ENCODE measurements at places on chromosomes 16 and 17.
A peak's percentile ranks its signal among the peaks of the same experiment; 100 is the strongest.

DNA sequence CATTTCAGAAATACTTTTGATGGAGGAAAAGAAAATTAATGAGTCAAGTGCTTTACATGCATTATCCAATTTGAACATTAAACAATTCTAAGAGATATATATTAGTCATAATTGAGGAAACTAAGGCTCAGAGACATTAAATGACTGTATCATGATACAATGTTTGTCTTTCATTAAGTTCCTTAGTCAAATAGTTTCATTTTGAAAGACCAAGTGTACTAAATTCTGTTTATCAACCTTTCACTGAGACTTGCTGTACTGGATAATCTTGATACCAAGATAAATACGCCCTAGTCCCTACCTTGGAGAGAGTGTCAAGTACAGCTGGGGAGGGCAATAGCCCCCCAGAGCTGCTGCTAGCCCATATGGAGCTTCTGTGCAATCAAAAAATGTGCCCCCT, 24.2 kb downstream of the TOM1L2 start:
- no peak for DNase-seq
- H3K4me1 ChIP-seq: peaks cover 21% of the 10 kb centered on the region
- H3K27ac ChIP-seq: no peak overlapping the region
- H3K4me3 ChIP-seq: no peak overlapping the region
- no peaks in the 10 kb centered on the region for H3K36me3 ChIP-seq

DNA sequence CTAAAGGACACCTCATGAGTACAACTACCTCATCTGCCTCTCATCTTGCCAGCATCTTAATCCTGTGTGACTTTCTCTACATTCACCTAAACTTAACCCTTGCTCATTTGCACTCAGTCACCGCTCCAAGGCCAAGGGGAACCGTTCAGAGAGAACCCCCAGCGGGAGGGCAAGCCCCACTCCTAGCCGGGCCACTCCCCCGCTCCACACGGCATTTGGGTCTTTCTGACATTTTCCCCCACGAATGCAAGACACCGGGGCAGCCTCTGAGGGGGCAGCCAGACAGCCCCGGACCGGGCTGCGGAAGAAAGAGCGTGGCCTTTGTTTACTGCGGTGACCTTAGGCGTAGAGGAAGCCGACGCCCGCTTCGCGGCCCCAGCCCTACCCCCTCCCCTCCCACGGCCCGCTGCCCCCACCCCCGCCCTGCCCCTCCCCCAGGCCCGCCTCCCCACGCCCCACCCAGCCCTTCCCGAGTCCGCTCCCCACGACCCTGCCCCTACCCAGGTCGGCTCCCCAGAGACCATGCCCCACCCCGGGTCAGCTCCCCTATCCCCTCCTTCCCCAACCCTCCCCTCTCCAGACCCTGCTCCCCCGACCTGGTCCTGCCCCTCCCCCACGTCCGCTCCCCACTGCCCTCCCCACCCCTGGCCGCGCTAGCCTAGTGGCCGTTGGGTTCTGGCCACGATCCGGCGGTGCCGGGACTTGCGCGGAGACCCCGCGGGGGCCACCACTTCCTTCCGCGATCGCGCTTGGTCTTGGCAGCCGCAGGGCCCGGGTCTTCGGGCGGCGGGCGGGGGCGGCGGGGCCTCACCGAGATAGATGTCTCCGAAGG, 789 bp downstream of the CSNK1D start:
- peaks cover 50% of the 10 kb centered on the region for H3K4me1 ChIP-seq
- peaks cover 43% of the 10 kb centered on the region for H3K36me3 ChIP-seq
- DNase-seq: peak; percentile 58
- peak overlapping the region; percentile 88 for H3K4me3 ChIP-seq
- peak overlapping the region; percentile 99 for H3K27ac ChIP-seq

DNA sequence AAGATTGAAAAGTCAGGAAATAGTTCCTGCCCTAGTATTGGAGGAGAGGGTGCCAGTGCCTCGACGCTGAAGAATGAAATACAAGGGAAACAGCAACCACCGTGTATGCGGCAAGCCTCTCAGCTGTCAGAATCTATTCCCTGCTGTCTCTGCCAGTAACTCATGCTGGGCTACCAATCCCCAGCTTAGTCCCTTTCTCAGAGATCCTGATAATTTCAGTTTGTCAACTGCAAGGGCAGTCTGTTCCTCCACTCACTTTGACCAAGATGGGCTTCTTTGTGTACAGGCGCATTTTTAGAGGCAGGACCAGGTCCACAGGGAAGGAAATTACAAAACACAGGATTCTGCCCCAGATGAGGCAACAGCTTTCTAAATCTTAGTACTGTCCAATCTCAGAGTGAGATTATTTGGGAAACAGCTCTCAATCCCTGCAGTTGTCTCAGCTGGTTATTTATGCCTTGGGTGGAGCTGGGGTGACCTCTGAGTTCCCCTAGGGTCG, 1.3 kb downstream of the NQO1 start:
- H3K4me3 ChIP-seq: peak overlapping the region; percentile 98
- DNase-seq: no peak
- H3K36me3 ChIP-seq: no peaks in the 10 kb centered on the region
- H3K27ac ChIP-seq: peak overlapping the region; percentile 13
- H3K27me3 ChIP-seq: no peaks in the 10 kb centered on the region

DNA sequence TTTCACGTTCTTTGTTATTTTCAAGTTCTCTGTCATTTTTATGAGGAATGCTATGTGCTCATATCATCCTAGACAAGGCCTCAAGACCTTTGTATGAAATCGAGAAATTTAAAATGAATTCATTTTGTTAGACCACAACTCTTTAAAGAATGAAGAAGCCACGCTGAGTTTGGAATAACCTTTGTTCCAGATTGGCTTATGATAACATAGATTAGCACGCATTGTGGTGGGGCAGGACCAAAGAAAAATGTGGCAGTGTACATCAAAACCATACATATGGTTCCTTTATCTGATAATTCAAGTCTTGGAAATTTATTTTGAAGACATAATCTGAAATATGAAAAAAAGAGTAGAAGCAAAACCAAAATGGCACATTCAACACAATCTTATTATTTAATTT, 2.2 kb downstream of the HSD17B2 start:
- H3K27ac ChIP-seq: no peak overlapping the region
- peaks cover 7% of the 10 kb centered on the region for H3K27me3 ChIP-seq
- no peak for DNase-seq

- no peak for DNase-seq
- H3K27me3 ChIP-seq: no peaks in the 10 kb centered on the region
- H3K4me3 ChIP-seq: no peak overlapping the region
- peaks cover 47% of the 10 kb centered on the region for H3K4me1 ChIP-seq
- peaks cover 53% of the 10 kb centered on the region for H3K36me3 ChIP-seq
These were observed 43.1 kb upstream of the SEC14L1 start for GRCh38 chr17:77097631-77098180.

- peaks cover 14% of the 10 kb centered on the region for H3K27me3 ChIP-seq
- H3K36me3 ChIP-seq: no peaks in the 10 kb centered on the region
- no peaks in the 10 kb centered on the region for H3K4me1 ChIP-seq
- no peak overlapping the region for H3K4me3 ChIP-seq
These were observed 148.8 kb downstream of the FOXL1 start for GRCh38 chr16:86727131-86727530.

GRCh38 chr17:78256707-78257591, 25.5 kb downstream of the TMEM235 start:
- no peaks in the 10 kb centered on the region for H3K36me3 ChIP-seq
- H3K27me3 ChIP-seq: no peaks in the 10 kb centered on the region
- DNase-seq: no peak
- H3K27ac ChIP-seq: no peak overlapping the region
- H3K4me1 ChIP-seq: peaks cover 38% of the 10 kb centered on the region

- no peak overlapping the region for H3K4me3 ChIP-seq
- peaks cover 13% of the 10 kb centered on the region for H3K4me1 ChIP-seq
- DNase-seq: no peak
- no peaks in the 10 kb centered on the region for H3K36me3 ChIP-seq
These were observed 11.7 kb upstream of the SLC47A2 start for GRCh38 chr17:19728084-19728495.

- H3K27me3 ChIP-seq: peaks cover 3% of the 10 kb centered on the region
- DNase-seq: no peak
- H3K27ac ChIP-seq: no peak overlapping the region
- no peaks in the 10 kb centered on the region for H3K4me1 ChIP-seq
These were observed 346.6 kb upstream of the CCL2 start for GRCh38 chr17:33908363-33909064.

DNA sequence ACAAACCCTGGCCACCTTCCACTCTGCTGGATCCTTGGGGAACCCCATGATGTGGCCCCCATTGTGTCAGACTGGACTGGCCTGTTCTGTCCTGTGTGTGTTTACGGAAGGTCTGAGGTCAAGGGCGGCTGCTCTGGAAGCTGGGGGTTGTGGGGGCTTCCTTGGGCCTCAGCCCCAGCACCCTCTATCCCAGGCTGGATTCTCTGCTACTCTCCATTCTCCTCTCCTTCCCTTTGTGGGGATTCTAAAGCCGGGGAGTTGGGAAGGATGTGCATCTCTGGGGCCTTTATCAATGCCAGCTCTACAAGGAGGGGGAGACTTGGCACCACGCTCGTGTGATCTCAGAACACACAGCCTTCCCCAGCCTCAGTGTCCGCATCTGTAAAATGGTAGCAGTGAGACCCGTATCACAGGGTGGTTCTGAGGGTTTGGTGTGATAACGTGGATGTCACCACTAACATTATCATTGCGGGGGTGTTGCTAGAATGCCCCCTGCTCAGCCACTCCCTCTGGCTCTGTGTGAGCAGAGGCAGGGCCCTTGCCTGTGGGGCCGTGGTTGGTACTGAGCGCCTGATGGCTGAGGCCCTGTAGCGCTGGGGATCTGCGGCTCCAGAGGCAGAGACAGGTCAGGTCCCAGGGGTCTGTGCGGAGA, 18.1 kb downstream of the ADGRG1 start:
- H3K4me3 ChIP-seq: no peak overlapping the region
- H3K27me3 ChIP-seq: no peaks in the 10 kb centered on the region
- H3K27ac ChIP-seq: no peak overlapping the region
- no peaks in the 10 kb centered on the region for H3K36me3 ChIP-seq
- peaks cover 27% of the 10 kb centered on the region for H3K4me1 ChIP-seq

GRCh38 chr17:1067282-1067956, 70.5 kb downstream of the TIMM22 start:
- no peaks in the 10 kb centered on the region for H3K27me3 ChIP-seq
- peaks cover 38% of the 10 kb centered on the region for H3K36me3 ChIP-seq
- H3K4me1 ChIP-seq: no peaks in the 10 kb centered on the region
- H3K27ac ChIP-seq: no peak overlapping the region

DNA sequence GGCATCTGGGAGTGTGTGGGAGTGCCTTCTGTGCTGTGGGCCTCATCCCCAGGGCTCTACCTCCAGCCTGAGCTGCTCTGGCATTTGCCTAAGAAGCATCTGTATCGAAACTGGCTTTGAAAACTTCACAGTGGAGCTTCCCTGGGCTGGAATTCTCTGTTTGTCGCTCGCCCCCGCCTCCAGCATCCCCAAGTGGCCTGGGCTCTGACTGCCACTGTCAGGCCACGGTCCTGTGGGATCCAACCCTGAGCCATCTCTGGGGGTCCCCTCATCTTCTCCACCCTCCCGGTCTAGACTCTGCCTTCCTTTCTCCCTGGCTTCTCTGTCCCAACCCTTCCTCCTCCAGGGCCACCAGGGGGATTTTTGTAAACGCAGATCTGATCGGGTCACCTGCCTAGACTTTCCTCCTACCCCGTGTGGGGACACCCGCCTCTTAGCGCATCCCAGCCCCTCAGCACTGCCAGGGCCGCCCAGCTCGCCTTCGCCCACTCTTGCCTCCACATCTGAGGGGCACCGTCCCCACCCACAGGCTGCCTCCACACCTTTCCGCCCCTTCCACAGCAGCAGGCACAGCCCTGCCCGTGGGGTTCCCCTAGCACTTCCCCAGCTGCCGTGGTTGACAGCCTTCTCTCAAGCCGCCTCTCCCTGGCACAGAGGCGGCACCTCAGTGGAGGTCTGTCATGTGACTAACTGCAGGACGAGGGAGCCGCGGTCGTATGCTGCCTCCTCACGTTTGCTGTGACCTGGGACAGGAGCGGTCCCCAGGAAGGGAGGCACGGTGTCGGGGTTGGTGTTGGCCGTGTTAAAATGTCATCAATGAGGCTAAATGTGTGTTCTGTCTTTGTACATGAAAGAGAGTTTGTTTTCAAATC, 12.0 kb downstream of the TBC1D24 start:
- no peaks in the 10 kb centered on the region for H3K36me3 ChIP-seq
- H3K4me3 ChIP-seq: peak overlapping the region; percentile 26
- no peaks in the 10 kb centered on the region for H3K27me3 ChIP-seq
- peak; percentile 91 for DNase-seq
- peak overlapping the region; percentile 48 for H3K27ac ChIP-seq
- peaks cover 21% of the 10 kb centered on the region for H3K4me1 ChIP-seq

GRCh38 chr17:74145756-74146155, 57.7 kb upstream of the RPL38 start:
- DNase-seq: no peak
- H3K36me3 ChIP-seq: peaks cover 2% of the 10 kb centered on the region
- no peak overlapping the region for H3K27ac ChIP-seq
- H3K27me3 ChIP-seq: peaks cover 25% of the 10 kb centered on the region

DNA sequence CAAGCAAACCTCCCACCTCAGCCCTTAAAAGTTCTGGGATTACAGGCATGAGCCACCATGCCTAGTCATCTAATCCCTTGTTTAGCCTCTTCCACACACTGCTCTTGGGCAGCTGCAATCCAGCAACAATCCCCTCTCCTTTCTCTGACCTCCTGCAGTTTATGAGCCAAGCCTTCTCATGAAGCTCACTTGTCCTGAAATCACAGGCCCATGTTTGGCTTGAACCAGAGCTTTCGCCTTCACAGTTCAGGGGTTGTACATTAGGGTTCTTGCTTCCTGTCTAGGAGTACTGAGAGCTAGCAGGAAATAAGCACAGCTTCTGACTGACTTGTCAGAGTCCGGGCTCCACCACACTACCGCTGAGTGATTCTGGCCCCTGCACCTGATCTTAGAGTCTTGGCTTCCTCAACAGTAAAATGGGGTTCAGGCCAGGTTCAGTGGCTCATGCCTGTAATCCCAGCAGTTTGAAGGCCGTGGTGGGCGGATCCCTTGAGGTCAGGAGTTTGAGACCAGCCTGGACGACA, 16.3 kb downstream of the ERAL1 start:
- H3K4me3 ChIP-seq: no peak overlapping the region
- peak; percentile 75 for DNase-seq
- H3K4me1 ChIP-seq: peaks cover 24% of the 10 kb centered on the region

DNA sequence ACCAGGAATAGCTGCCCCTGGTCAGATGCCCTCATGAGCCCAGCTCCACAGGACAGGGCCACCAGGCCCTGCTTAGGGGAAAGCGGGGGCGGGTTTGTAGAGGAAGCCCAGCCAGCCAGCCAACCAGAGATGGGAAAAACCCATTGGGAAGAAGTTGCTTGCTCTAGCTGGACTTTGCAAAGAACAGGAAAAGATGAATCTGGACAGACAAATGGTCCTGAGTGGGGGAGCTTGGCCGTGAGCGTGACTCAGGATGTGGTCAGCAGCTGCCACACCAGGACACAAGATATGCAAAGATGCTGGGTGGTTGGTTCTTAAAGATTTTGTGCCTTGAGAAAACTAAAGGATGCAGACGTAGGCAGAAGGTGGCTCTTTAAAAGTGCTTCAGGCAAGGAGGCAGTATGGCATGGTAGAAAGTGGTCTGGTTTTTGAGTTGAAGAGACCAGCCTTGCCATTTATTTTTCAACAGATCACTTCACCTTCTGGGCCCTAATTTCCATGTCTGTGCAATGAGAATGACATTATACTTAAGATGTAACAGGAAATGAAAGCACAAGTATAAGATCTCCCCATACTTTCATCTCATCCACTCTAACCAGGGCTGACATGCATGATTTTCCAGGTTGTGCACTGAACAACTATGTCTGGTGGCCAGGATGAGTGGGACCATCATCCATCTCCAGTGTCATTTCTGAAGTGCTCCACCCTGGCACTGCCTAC, 27.8 kb upstream of the HEATR6 start:
- no peaks in the 10 kb centered on the region for H3K36me3 ChIP-seq
- H3K27ac ChIP-seq: no peak overlapping the region
- peaks cover 17% of the 10 kb centered on the region for H3K4me1 ChIP-seq
- no peak for DNase-seq
- peaks cover 30% of the 10 kb centered on the region for H3K27me3 ChIP-seq
- H3K4me3 ChIP-seq: no peak overlapping the region

- H3K27ac ChIP-seq: no peak overlapping the region
- peaks cover 14% of the 10 kb centered on the region for H3K27me3 ChIP-seq
- no peak overlapping the region for H3K4me3 ChIP-seq
- peaks cover 3% of the 10 kb centered on the region for H3K4me1 ChIP-seq
These were observed 48.7 kb downstream of the CCDC42 start for GRCh38 chr17:8695916-8696415.

All from activated CD8-positive, alpha-beta T cell treated with anti-CD3 and anti-CD28 coated beads for 36 hours (primary cell).